ENCODE measurements at places on chromosomes 7 and 10.
A peak's percentile ranks its signal among the peaks of the same experiment; 100 is the strongest.

- DNase-seq = no peak
Measured at GRCh38 chr10:26519803-26520202, 81.7 kb downstream of the APBB1IP start.

DNA sequence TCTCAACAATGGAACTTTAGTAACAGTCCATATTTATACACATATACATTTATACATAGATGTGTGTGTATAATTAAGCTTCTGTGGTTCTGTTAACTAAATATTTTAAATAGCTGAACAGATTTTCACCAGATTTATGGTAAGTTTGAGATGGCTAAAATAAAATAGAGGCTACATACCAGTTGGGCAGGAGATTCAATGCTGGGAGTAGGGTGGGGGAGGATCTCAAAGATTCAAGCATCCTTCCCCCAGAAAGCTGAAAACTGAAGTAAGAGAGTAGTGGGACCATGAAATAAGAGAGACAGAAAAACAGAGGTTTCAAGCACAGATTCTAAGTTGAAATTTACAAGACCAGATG lies 14.0 kb downstream of the LRRC17 start:
- DNase-seq = no peak

GRCh38 chr7:155276800-155277375 lies 20.8 kb upstream of the INSIG1 start:
- no peak for DNase-seq

DNA sequence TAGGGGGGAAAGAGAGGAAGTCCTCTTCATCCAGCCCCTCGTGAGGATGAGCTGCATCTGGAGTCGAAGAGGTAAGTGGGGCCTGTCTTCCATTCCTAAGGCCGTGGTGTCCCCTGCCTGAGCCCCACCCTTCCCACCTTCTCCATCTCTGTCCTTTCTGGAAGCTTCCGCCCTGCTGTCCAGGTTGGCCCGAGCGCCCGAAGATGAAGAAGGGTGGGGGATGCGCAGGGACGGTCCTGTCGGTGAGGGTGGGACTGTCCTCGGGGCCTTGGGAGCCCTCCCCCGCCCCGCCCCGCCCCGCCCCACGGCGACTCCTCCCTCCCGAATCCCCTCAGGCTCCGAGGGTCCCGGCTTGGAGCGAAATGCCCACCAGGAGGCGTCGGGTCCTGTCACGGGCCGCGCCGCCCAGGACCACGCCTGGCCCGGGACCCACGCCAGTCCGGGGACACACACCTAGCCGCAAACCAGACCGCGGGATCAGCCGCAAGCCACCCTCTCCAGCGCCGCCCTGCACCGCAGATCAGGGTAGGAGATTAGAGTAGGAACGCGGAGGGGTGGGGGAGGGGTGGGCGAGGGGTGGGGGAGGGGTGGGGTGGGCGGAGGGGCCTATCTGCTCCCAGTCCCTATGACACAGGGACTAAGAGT lies 15.3 kb downstream of the GPRIN2 start:
- DNase-seq = peak; percentile 62

DNA sequence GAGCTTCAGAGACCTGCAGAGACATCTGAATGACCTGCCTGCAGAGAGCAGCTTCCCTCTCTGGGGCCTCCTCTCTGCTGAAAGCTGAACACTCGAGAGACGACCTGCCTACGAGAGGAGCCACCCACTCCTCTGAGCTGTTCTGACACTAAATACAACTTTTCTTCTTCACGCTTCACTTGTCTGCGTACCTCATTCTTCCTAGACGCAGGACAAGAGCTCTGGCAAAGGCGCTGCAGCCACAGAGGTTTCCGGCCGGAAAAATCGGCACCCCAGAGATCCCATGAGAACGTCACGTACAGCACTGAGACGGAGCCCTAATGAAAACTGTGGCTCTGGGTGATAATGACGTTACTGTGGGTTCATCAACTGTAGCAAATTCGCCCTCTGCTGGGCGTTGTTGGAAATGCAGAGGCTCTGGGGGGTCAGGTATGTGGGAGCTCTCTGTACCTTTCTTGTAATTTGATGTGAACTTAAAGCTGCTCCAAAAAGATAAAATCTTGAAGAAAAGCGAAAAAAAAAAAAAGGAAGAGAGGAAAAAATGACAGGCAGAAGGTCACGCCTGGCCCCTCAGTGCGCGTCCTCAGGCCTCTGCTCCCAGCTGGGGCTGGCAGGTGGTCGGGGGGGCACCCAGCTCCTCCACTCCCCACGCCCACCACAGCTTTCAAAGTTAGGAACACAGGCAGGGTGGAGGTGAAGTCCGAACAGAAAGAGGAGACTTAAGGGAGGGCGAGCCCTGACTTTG lies 120.7 kb downstream of the DYNC2I1 start:
- DNase-seq = peak; percentile 85

DNA sequence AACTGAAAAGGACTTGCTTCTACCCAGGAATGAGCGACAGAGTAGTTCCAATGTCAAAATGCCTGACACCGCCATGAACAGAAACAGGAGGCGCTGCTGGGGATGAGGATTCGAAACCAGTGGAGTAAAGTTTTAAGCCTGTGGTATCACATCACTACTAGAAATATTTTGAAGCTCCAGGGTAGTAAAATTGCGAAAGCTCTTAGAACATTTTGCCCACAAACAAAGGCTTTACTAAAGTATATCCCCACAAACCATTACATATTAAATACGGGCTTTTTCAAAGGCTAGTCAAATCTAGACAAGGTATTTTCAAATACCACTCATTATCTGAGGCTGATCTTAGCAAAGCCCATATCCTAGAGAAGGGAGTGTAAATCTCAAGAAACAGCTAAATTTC lies 2.4 kb downstream of the PRDX3 start:
- no peak for DNase-seq
